NCI-H1694 (cell line): ENCODE measurements at places on chromosomes 4 and X.

- no peak for DNase-seq
These were observed 783 bp downstream of the BEX2 start for GRCh38 chrX:103309860-103310554.

GRCh38 chr4:96205143-96205936, 365.4 kb downstream of the PDHA2 start:
- DNase-seq, result no peak

- DNase-seq, result no peak
These were observed 1.3 kb downstream of the CAMK2D start for GRCh38 chr4:113760094-113760794.

- DNase-seq, result no peak
These were observed 40.4 kb upstream of the PDLIM5 start for GRCh38 chr4:94411296-94411695.

GRCh38 chrX:74232859-74233258, 71.1 kb upstream of the ZCCHC13 start:
- peak; percentile 32 for DNase-seq

- DNase-seq, result no peak
These were observed 593 bp downstream of the NPY1R start for GRCh38 chr4:163331629-163332376.
